IMR-90 (cell line): ENCODE measurements at places on chromosomes 12 and 14. TPM values are rescaled to one million over a fixed set of nuclear protein-coding genes. Genes with fewer than 3 reads are reported as not detected.

The UBE3B gene
- 18.8 and 19.4 TPM in 2 replicates for total RNA-seq

The TESPA1 gene
- total RNA-seq: not detected in 2 replicates

The PTHLH gene
- total RNA-seq: 0.36 and 0.83 TPM in 2 replicates

The CDCA4 gene
- 17.7 and 19.7 TPM in 2 replicates for total RNA-seq

The TAS2R14 gene
- 2.0 and 3.9 TPM in 2 replicates for total RNA-seq

The PLA2G1B gene
- total RNA-seq: not detected in 2 replicates

DNA sequence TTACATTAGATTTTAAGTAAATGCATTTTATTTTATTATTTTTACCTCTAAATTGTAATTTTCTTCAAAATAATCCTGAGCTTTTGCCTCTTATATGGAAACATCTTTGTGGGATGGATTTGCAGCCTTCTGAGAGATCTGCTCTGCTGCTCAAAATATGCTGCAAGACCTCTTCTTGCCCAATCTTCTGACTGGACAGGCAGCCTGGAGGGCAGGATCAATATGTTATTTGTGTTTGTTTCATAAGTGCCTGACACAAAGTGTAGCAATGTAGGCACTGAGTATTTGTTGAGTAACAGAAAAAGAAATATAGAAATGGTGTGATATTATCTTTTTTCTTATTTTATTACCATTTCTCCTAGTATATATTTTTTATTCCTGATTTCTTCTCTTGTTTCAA, 1106.9 kb downstream of the TMTC2 start:
- no peak for DNase-seq

DNA sequence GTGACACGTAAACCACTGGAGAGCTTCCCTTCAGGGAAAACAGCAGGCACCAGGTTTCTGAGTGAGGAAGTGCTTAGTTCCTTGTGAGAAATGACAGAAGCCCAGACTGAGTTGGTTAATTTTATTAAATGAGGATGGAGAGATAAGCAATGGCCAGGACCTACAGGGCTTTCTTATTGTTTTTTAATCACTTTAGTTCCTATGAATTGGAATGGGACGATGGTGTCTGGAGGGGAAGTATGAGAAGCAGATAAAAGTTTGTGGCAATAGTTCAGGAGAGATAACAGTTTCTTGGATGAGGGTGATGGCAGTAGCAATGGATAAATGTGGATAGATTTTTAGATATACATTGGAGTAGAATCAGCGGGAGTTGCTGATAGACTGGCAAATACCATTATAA, 86.5 kb upstream of the PTPRR start:
- DNase-seq: no peak

- no peak for DNase-seq
Measured at GRCh38 chr14:28340816-28341215, 425.8 kb upstream of the FOXG1 start.

GRCh38 chr12:104742551-104743201, 215.4 kb downstream of the SLC41A2 start:
- DNase-seq: no peak

- no peak for DNase-seq
Measured at GRCh38 chr14:54652605-54653052, 85.7 kb downstream of the SAMD4A start.

DNA sequence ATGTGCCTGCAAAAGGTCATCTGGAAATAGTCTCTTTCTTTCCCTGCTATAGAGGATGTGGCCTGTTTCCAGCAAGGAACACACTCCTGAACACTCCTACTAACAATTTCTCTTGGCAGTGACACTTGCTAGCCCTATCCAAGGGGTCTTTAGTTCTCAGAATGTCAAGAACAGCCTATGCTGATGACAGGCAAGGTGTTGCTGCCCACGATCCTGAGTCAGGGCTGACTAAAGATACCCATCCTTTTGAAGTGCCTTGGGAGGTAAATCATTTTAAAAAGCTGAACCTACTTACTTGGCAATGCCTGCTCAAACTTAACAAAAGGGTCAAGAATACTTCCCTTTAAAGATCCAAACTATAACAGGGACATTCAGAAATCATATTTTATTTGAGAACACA, 1146.4 kb downstream of the VRK1 start:
- DNase-seq: no peak

DNA sequence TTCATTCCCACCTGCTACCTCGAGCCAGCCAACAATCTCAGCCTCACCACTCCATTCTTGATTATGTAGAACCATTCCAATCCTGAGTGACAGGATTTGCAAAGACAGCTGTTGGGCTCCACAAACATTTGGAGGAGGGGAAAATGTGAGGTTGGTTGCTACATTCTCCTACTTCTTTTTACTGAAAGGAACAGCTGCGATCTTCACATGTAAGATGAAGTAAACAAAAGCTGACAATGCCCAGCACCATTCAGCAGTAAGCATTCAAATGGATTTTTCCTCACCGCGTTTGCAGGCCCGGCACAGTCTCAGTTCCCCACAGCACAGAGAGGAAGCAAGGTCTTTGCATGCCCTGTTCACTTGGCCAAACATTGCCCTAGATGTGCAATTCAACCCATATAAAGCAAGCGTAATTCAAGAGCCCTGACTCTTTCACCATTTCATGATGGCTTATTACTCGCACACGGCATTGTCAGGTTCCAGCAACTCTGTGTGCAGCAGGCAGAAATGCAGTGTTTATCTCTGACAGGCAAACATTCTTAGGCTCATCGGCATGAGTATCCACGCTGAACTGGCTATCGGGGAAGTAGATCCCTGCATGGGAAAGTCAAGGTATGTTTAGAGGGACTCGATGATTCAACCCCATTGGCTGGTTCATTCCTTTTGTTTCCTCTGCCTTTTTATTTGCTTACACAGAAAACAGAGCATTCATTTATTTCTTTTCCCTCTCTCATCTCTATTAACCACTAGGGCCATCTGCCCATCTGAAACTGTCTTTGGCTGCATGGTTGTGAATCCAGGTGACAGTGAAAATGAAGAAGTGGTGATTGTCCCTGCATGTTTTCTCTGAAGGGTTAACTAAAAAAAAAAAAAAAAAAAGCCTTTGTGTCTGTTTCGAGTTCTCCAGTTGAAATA, 236.1 kb upstream of the PLEKHG7 start:
- DNase-seq: peak; percentile 62

DNA sequence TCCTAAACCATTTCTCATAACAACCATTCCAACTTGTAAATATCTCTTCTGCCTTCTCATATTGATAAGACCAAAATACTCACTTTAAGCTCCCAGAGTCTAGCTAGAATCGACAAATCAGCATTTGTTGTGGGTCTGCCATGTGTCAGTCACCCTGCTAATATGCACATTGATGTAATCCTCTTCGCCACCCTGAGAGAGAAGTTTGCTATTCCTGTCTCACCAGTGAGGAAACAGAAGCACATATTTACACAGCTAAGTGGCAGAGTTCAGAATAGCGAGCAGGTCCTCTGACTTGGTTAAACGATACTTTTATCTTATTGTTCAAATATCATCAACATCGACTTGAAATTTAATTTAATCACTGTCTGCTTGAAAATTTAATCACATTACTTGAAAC, 142.1 kb downstream of the ANO4 start:
- DNase-seq: no peak

DNA sequence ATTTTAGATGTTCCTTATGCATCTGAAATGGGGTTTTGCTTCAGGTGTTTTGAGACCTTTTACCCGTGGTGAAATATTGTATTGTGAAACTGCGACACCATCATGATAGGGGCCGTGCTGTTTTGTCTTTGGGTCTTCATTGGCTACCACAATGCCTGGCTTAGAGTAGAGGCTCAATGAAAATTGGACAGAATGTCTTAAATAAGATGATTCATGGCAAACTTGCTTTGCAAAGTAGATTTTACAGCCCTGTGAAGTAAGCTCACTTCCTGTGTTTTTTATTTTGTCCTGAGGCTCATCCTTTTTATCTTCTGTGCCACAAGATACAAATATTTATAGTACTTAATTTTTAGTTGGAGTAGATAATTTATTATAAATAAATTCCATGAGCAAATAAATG, 111.3 kb upstream of the FRMD6 start:
- peak; percentile 41 for DNase-seq

GRCh38 chr14:98022541-98023520, 1225.6 kb downstream of the VRK1 start:
- no peak for DNase-seq

DNA sequence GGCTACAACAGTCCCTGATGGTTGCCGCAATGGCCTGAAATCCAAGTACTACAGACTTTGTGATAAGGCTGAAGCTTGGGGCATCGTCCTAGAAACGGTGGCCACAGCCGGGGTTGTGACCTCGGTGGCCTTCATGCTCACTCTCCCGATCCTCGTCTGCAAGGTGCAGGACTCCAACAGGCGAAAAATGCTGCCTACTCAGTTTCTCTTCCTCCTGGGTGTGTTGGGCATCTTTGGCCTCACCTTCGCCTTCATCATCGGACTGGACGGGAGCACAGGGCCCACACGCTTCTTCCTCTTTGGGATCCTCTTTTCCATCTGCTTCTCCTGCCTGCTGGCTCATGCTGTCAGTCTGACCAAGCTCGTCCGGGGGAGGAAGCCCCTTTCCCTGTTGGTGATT, 16.9 kb downstream of the GPRC5A start:
- no peak for DNase-seq

DNA sequence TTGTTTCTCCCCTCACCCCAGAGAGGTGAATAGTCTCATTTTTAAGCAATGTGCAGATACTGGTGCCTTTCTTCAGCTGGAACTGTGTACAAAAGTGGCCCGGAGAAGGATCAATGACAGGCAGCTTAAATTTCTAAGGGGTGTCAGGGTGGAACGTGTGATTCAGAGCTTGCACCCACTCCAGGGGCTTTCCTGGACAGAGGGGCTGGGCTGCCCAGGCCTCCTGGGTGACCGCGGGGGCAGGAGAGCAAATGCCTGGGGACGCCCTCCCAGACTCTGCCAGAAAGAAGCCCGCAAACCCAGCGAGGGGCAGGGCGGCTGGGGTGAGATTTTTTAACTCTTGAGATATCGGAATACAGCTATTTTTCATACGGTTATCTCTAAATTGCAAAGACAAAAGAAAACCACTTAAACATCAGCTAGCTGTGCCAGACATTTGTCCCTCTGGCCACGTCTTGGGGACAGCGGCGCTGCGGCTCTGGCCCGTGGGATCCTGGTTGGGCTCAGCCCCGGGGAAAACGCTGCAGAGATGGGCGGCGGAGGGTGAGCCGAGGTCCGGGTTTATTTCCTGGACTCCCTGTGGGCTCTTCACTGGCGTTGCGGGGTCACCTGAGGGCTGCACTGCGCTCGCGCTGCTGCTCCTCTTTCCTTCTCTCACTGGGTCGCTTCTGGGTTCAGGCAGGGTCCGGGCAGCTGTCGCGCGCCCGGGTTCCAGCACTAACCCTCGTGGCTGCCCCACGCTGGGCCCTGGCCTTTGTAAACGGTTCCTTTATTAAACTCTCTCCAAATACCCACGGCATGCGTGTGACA, 35.8 kb downstream of the NFKBIA start:
- no peak for DNase-seq

DNA sequence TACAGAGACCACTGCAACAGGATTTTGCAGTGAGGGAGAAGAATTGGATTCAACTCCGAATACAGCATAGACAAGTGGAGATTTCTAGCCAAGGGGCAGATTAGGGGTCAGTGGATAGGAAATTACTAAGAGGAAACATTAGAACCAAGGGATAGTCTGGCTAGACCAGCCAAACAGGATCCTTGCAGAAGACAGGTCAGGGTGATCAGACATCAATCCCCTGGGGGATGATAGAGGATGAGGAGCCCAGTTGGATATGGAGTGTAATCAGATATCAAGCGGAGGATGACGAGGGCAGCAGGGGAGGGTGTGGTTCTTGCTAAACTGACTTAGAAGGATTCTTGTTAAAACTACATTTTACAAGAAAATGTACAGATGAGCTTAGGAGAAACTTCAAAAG, 424.4 kb downstream of the DAD1 start:
- DNase-seq: no peak

GRCh38 chr12:81084811-81085350, 7.0 kb downstream of the ACSS3 start:
- no peak for DNase-seq

DNA sequence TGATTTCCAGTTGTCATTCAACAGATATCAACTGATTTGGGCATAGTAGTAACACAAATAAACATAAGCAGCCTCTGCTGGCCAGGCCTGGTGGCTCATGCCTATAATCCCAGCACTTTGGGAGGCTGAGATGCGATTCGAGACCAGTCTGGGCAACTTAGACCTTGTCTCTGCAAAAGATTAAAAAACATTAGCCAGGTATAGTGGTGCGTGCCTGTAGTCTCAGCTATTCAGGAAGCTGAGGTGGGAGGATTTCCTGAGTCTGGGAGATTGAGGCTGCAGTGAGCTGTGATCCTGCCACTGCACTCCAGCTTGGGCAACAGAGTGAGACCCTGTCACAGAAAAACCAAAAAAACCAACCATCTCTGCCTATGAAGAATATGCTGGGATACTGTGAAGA, 7.1 kb downstream of the METAP2 start:
- DNase-seq: no peak

- DNase-seq: no peak
Measured at GRCh38 chr12:27814411-27814810, 34.4 kb upstream of the MANSC4 start.

- peak; percentile 33 for DNase-seq
Measured at GRCh38 chr14:32230181-32230580, 27.1 kb upstream of the RNU6-8 start.

DNA sequence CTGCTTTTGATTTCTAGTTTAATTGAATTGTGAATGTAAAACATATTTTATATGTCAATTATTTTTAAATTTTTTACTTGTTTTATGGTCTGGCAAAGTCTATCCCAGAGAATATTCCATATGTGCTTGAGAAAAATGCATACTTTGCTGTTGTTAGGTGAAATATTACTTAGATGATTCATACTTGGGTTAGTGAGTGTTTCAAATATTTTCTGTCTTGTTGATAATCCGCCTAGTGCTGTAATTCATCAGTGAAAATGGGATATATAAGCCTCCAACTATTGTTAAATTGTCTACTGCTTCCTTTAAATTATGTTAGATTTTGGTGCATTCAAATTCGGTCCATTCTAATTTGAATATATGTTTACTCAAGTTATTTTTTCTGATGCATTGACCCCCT, 395.5 kb downstream of the LRFN5 start:
- peak; percentile 39 for DNase-seq

- DNase-seq: no peak
Measured at GRCh38 chr14:100122481-100123223, 36.8 kb downstream of the DEGS2 start.

DNA sequence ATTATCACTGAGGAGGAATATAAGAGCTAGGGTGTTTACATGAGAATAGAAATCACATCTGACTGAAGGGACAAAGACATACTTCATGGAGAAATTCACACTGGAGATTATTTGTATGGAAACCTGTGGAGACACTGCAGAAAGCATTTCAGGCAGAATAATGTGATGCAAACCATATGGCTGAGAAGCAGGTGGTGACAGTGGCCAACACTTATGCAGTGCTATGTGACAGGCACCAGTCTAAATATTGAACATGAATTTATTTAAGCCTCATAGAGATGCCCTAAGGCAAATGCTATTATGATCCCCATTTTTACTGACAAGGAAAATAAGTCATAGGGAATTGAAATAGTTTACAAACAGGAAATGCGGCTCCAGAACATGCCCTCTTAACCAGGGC, 16.2 kb downstream of the ALG10B start:
- DNase-seq: no peak

DNA sequence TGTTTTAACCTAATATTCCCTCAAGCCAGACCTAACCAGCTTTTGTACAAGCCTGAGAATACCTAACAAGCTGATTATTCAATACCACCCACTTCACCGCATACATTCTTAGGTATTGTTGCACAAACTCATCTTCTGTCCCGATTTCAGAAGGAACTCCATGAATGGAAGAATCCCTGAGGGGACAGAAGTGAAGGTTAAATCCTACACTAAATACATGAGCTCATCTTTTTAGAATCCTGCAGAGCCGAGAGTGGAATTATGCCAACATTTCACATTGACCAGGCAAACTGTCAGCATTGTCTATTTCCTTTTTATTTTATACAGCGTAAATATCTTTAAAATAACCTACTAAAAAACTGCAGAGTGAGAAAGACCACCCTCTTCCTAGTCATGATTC, 140.7 kb upstream of the PRICKLE1 start:
- peak; percentile 39 for DNase-seq
